ENCODE measurements at places on chromosomes 3 and 15. TPM values are rescaled to one million over a fixed set of nuclear protein-coding genes. Genes with fewer than 3 reads are reported as not detected.

GRCh38 chr15:85753261-85753660, 41.5 kb downstream of the KLHL25 start:
- no peak for DNase-seq

GRCh38 chr3:103085465-103085864, 650.6 kb downstream of the ZPLD1 start:
- DNase-seq = no peak

Gene HRH1
- 1.6 TPM for total RNA-seq

DNA sequence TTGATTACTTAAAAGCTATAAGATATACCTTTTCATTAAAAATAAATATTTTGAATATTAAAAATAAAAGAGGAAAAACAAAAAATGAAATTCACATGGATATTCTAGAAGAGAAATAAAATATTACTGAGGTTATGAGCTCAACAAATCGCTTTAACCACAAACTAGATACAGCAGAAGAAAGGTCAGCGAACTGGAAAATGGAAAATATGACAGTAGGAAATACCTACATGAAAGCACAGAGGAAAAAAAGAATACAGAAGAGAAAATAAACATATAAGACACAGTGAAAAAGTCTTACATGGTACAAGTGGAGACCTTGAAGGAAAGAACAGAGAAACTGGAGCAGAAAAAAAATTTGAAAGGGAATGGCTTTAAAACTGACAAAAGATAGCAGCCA, 33.2 kb downstream of the SCAPER start:
- no peak for DNase-seq

Gene GPR87
- not detected for total RNA-seq

DNA sequence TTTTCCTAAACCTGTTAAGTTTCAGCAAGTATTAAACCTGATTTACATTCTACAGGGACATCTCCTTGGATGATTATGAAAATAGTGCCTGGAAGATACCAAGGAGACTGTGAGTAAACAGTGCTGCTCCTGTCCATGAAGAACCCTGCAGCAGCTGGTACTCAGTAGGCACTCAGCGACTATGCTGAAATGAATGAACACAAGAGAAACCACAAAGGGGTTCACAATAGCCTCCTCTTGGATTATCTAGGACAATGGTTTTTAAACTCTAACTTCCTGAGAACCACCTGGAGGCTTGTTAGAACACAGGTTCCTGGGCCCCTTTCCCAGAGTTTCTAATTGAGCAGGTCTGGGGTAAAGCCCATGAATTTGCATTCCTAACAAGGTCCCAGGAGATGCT, 488.4 kb upstream of the UBE2E2 start:
- DNase-seq = no peak

DNA sequence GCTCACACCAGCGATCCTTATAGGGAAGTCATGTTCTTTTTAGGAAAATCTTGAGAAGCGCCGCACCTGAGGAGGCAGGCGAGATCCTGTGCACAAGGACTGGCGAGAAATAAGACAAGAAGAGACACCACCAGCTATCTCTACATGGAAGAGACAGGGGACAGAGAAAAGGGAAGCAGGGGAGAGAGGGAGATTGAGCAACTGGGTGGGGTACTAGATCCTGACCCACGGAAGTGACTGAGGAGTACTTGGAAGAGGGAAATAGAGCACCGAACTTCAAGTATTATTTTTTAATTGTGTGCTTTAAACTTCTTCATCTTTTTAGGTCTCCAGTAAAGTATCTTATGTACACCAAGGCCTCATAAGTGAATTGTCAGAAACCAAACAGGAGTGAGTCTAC, 742.0 kb upstream of the LMCD1 start:
- DNase-seq = no peak

Gene HYAL2
- total RNA-seq = 129 TPM

Gene NAALADL2
- total RNA-seq = 2.5 TPM

- DNase-seq = no peak
Measured at GRCh38 chr3:27756877-27757276, 34.8 kb upstream of the EOMES start.

Gene MASP1
- 27.6 TPM for total RNA-seq

DNA sequence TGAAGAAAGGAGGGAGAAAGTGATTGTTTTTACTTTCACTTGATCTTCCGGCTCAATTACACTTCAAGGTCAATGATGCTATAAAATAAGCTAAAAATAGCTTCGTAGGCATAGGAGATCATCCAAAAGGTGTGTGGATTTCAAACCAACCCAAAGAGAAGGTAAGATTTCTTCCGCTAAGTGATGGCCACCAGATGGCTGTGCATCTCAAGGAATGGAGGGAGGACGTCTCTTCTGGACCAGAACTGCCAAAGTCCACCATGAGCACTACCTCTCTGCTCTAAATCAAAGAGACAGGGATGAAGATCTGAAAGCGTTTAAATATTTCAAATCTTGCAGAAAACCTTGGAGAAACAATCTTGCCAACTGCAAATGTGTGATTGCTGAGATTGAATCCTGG, 199.1 kb upstream of the ZPLD1 start:
- DNase-seq = no peak

GRCh38 chr3:122912772-122913538, 114.6 kb downstream of the SEMA5B start:
- no peak for DNase-seq

DNA sequence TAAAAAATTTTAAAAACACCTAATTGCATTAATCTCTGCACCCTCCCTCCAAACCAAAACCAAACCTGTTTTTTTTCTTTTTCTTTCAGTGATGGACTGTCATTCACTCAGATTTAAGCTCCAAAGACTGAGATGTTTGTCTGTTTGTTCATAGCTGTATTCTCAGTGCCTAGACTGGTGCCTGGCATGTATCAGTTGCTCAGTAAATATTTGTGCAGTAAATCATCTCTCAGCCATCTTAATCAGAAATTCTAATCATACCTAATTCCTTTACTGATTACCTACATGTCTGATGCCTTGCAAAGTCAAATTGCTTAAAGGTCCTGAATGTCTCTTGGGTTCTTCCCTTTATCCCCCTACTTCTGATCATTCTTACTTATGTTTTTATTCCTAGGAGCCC, 138.8 kb downstream of the ZNF609 start:
- no peak for DNase-seq

Gene MOBP
- total RNA-seq = not detected

GRCh38 chr3:158330870-158331269, 221.0 kb downstream of the RSRC1 start:
- DNase-seq = no peak

Gene PPP1R14D
- total RNA-seq = not detected

- no peak for DNase-seq
Measured at GRCh38 chr3:185251272-185251671, 2.6 kb downstream of the EHHADH start.

GRCh38 chr3:63980830-63981498, 42.3 kb downstream of the PSMD6 start:
- no peak for DNase-seq

- DNase-seq = no peak
Measured at GRCh38 chr15:90407871-90408317, 19.9 kb downstream of the IQGAP1 start.

DNA sequence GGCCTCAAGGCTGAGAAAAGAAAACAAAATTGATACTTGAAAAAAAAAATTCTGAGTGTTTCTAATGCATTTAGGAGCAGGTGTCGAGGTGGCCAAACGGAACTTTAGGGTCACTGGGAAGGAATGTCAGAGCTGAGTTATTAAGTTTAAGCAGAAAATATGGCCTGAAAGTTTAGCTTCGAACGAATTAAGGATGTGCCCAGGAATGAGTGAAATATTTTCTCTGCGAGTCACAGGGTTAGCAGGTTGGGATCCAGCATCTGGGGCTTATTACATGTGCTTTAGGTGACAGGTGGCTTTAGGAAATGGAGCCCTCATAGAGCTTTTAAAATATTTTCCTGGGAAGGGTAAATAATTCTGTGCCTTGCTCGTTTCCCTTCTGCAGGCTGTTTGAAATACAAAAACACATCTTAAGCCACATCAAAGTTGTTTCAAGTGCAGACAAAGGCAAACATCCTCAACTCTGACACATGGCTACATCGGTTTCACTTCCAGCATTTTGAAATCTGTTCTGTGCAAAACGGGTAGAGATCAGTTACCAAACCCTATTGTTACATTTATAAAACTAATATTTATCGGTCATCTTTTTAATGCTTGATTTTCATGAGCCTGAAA, 143.1 kb upstream of the ARRDC4 start:
- DNase-seq = no peak

DNA sequence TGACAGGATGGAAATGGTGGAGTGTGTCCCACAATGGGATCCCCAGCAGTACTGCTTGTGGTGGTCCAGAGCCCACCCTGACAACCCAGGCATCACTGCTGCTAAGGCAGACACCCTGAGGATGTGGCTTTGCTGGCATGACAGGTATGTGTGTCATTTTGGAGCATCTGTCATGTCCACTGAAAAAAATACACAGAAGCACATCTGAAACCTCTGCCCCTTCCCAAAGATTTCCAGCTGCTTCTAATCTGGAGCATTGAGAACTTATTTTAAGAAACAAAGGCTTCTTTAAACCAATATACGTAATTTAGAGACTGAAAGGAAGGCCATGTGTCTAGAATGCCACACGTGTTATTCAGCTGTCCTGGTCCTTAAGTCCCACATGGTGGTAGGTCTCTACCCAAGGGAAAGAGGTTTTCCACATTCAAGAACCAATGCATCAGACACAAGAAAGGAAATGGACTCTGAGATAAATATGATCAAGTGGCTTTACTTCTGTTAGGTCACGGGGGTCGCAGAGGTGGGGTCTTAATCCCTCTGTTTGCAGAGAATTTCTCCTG, 88.3 kb downstream of the PDZRN3 start:
- DNase-seq = no peak

- no peak for DNase-seq
Measured at GRCh38 chr3:127751782-127752181, 70.5 kb downstream of the MGLL start.

Gene PLD1
- total RNA-seq = 64.5 TPM

GRCh38 chr3:146241523-146242240, 9.2 kb downstream of the PLSCR4 start:
- no peak for DNase-seq

GRCh38 chr3:187783098-187783497, 37.8 kb upstream of the BCL6 start:
- DNase-seq = no peak

GRCh38 chr3:44885618-44886017, 11.2 kb downstream of the TGM4 start:
- no peak for DNase-seq

GRCh38 chr3:140466535-140466934, 211.3 kb upstream of the TRIM42 start:
- DNase-seq = no peak

Gene SKOR1
- total RNA-seq = 0.12 TPM

Gene SHC4
- 4.9 TPM for total RNA-seq

GRCh38 chr15:49964061-49964460, 155.0 kb downstream of the ATP8B4 start:
- no peak for DNase-seq

DNA sequence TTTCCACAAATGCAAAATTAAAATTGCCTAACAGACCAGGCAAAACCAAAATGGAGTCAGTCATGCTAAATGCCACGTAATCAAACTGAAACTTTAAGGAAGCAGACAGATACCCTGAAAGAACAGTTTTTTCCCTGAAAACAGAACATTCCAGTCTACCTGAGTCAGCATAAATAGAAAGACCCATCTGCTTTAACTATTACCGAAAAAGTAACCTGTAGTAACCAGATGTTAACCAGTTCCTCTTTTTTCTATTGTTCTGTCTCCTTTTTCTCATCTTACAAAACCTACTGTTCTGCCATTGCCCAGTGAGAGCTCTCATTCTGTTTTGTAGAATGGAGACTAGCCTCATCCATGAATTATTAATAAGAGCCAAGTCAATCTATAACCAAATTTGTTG, 286.0 kb downstream of the CACNA2D3 start:
- no peak for DNase-seq

Gene LNP1
- total RNA-seq = 4.6 TPM

DNA sequence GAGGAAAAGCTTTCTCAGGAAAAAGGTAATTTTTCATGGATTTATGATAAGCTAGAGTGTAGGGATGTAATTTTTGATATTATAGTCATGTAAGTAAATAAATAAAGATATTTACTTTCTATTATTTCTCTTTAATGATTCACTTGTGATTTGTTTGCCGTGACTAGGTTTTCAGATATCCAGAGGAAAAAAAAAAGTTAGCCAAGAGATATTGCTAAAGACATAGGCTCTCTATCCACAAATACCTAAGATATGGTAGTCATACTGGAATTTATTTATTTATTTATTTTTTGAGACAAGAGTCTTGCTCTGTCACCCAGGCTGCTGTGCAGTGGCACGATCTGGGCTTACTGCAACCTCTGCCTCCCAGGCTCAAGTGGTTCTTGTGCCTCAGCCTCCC, 59.9 kb downstream of the AP4E1 start:
- DNase-seq = no peak

Gene MKRN2OS
- total RNA-seq = not detected

- no peak for DNase-seq
Measured at GRCh38 chr3:94092086-94092485, 29.2 kb downstream of the NSUN3 start.

Gene SLC12A1
- total RNA-seq = not detected

Gene SLC15A2
- total RNA-seq = 0.47 TPM

GRCh38 chr15:66588537-66588936, 22.7 kb upstream of the LCTL start:
- no peak for DNase-seq

DNA sequence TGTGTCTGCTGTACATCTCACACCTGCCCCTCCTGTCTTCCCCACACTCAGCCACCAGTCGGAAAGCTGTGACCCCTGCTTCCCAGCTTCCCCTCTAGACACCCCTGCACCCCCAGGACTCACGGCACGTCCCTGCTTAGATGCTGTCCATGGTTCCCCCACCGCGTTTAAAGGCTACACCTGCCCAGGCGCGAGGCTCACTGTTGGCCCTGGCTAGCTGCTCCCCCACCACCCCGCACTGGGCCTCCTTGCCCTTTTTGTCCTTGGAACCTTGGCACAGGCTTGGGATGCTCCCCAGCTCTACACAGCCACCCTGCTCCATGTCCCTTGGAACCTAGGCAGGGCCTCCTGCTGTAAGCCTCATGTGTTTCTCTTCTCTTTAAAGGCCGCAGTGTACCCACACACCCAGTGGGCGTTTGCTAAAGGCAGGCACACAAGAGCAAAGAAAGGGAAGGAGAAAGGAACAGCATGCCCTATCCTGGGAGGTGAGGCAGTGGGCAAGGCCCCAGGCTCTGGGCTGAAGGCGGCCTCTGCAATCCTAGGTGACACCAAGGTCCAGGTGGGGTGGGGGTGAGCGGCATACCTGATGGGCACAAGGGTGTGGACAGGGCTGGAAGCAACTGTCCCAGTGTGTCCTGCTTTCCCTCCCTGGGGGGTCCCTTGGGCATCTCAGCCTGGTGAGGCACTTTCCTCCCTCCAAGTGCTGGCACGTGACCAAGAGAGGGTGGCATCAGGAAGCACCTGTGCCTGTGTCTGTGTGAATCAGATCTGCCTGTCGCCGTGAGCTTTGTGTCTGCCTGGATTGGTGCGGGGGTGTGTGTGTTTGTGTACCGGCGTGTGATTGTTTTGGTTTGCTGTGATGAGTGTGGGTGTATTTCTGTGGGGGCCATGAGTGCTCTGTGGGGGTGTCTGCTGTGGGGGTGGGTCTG, 54.4 kb downstream of the TPRA1 start:
- no peak for DNase-seq

- peak; percentile 68 for DNase-seq
Measured at GRCh38 chr3:64188810-64189560, 36.3 kb downstream of the PRICKLE2 start.

- no peak for DNase-seq
Measured at GRCh38 chr3:58404396-58404795, 29.2 kb downstream of the PDHB start.

- DNase-seq = no peak
Measured at GRCh38 chr3:105608623-105609022, 241.9 kb downstream of the ALCAM start.

Gene TUSC2
- total RNA-seq = 23.4 TPM

Gene LRRC31
- not detected for total RNA-seq
